Cardiac muscle cell (in vitro differentiated cells and primary cell): ENCODE measurements at places on chromosomes 16 and 17. TPM values are rescaled to one million over a fixed set of nuclear protein-coding genes. Genes with fewer than 3 reads are reported as not detected.

DNA sequence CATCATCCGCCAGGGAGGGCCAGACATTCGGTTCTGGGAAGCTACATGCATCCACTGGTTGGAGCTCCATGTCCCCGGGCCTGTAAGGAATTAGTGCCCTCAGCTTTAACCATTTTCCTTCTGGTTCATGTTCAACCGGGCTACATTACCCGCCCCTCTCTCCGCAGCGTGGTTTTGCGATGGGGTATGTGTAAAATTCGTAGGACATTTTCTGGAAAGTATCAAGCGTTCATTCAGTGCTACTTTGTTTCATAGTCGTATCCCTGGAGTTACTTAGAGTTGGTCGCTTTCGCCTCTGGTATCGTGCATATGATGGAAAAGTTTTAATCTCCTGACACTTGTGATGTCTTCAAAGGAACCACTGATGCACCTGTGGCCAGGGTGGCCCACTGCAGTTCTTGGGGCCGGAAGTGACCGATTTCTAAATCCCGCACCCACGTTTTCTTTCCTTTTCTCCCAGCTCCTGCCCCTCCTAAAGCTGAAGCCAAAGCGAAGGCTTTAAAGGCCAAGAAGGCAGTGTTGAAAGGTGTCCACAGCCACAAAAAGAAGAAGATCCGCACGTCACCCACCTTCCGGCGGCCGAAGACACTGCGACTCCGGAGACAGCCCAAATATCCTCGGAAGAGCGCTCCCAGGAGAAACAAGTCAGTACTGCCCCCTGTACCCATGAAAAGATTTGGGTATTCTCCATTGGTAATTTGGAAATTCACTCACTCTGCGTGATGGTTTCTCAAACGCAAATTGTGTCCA, 637 bp downstream of the RPL23A start:
- no peak for DNase-seq

CCL17 gene
- not detected in 2 replicates for total RNA-seq

RASL10B gene
- 108 and 116 TPM in 2 replicates for total RNA-seq

WFIKKN2 gene
- 0.18 TPM in 1 of 2 replicates, not detected in the other for total RNA-seq

KRT20 gene
- not detected in 2 replicates for total RNA-seq

DNA sequence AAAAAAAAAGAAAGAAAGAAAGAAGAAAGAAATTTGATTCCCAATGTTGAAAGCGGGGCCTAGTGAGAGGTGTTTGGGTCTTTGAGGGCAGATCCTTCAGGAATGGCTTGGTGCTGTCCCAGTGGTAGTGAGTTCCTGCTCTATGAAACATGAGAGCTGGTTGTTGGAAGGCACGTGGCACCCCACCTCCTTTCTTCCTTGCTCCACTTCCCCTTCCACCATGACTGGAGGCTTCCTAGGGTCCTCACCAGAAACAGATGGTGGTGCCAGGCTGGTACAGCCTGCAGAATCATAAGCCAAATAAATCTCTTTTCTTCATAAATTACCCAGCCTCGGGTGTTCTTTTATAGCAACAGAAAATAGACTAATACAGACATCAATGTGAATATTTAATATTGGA, 147.3 kb upstream of the KCNJ18 start:
- DNase-seq: no peak

DNA sequence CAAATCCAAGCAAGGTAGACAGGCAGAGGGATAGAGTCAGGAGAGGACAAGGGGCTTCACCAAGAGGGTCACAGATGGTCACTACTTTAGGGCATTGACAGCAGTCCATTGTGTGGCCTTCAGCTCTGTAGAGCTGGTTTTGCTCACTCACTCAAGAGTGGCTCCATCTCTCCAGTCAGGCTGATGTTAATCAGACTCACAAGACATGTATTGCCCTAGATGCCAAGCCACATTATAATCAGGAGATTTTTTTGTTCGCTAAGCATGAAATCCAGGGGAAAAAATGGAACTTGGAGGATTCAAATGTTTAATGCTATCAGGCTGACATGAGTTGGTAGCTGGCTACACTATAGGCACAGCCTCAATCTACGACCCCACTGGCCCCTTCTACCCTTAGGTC, 32.5 kb downstream of the CD300LF start:
- DNase-seq: no peak

TEX19 gene
- 0.28 and 0.51 TPM in 2 replicates for total RNA-seq

KRT33A gene
- not detected in 2 replicates for total RNA-seq

DNA sequence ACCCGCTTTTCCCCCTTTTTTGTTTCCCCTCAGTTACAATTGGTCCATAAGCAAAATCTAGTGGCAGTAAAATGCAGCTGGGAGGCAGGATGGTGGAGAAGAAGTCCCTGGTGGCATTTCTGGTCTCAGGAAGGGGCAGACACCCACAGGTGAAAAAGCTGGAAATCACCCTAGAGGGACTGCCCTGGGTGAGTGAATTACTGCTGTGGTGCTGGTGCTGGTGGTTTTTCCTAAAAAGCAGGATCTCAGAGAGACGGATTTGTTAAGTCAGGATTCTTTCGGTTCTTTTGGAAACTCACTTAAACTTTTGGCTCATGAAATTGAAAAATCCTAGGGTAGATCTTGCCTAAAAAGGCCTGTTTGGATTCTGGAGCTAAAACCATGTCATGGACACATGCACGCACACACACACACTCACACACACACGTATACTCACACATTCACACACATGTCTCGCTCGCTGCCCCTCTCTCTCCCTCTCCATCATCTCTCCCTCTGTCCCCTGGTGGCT, 65.8 kb downstream of the NKD1 start:
- no peak for DNase-seq

MT1H gene
- total RNA-seq: not detected in 2 replicates

LGALS9B gene
- total RNA-seq: not detected in 2 replicates

KRTAP4-5 gene
- not detected in 2 replicates for total RNA-seq

GRCh38 chr16:87243478-87243877, 73.7 kb downstream of the C16orf95 start:
- DNase-seq: no peak

FSCN2 gene
- 9.0 and 11.3 TPM in 2 replicates for total RNA-seq

GRCh38 chr16:77977339-77977738, 45.0 kb upstream of the CLEC3A start:
- DNase-seq: no peak

DNA sequence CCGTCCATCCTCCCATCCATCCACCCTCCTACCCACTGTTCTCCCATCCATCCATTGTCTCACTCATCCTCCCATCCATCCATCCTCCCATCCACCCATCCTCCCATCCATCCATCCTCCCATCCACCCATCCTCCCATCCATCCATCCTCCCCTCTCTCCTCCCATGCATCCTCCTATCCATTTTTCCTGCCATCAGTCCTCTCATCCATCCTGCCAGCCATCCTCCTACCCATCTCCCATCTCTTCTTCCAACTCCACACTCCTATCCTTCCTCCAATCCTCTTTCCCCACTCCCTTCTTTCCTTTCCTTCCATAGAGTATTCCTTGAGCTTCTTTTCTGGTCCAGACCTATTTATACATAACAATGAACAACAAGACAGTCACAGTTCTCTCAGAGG, 12.1 kb downstream of the DRC7 start:
- no peak for DNase-seq

DNA sequence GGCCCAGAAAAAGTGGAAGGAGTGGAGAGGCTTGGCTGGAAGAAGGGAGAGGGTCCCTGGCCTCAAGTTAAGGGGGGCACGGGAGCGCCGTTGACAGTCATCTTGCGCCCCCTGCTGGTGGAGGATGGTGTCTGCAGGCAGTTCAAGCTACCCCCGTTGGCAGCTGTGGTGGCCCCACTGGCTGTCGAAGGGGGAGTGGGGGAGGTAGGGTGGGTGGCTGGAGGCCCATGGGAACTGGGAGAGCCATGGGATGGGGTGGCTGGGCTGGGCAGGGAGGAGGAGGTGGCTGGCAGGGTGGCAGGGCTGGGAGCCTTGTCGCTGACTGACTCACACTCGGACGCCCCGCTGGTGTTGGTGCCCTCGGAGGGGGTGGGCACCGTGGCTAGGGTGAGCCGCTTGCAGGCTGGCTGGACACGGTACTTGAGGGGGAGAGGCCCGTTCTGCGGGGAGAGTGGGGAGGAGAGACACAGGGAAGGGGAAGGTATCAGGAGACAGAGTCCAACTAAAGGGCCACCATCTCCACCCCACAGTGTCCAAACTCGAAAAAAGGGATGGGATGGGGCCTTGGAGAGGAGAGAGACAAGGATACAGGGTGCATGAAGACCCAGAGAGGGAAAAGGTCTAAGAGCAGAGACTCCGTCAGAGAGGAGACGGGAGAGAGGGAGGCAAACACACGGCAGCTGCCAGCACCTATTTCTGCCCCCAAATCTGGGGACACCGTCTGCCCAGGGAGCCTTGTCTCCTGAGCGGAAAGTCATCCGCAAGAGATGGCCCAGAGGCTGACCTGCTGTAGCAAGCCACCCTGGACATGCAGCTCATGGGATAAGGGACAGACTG, 5.2 kb downstream of the CISD3 start:
- DNase-seq: peak; percentile 56

DNA sequence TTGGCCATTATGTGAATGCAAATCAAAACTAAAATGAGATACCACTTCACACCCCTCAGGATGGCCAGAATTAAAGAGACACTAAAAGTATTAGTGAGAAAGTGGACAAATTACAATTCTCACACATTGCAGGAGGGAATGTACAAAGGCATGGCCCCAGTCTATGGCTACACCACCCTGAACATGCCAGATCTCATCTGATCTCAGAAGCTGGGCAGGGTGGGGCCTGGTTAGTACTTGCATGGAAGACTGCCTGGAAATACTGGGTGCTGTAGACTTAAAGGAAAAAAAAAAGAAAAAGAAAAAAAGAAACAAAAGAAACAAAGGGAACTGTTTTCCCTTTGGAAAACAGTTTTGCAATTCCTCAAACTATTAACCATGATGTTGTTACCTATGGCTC, 97.0 kb upstream of the RBL2 start:
- DNase-seq: no peak

GRCh38 chr16:16973707-16974591, 496.8 kb downstream of the XYLT1 start:
- DNase-seq: no peak

DNA sequence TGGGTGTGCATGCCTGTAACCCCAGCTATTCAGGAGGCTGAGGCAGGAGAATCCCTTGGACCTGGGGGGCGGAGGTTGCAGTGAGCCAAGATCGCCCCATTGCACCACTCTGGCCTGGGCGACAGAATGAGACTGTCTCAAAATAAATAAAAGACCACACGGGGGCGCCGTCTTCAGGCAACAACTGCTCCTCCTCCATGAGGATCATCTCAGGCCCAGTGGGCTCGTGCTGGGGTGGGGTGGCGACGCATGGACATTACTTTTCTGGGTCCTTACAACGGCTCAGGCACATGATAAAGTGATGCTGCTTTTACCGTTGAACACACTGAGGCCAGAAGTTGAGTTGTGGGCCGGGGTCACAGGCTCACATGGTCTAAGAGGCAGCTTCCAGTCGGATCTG, 56.2 kb downstream of the PRMT7 start:
- DNase-seq: peak; percentile 72

- DNase-seq: no peak
These were observed 78.3 kb upstream of the TBX2 start for GRCh38 chr17:61321344-61321743.

TEX14 gene
- total RNA-seq: 0.25 and 0.60 TPM in 2 replicates

DNA sequence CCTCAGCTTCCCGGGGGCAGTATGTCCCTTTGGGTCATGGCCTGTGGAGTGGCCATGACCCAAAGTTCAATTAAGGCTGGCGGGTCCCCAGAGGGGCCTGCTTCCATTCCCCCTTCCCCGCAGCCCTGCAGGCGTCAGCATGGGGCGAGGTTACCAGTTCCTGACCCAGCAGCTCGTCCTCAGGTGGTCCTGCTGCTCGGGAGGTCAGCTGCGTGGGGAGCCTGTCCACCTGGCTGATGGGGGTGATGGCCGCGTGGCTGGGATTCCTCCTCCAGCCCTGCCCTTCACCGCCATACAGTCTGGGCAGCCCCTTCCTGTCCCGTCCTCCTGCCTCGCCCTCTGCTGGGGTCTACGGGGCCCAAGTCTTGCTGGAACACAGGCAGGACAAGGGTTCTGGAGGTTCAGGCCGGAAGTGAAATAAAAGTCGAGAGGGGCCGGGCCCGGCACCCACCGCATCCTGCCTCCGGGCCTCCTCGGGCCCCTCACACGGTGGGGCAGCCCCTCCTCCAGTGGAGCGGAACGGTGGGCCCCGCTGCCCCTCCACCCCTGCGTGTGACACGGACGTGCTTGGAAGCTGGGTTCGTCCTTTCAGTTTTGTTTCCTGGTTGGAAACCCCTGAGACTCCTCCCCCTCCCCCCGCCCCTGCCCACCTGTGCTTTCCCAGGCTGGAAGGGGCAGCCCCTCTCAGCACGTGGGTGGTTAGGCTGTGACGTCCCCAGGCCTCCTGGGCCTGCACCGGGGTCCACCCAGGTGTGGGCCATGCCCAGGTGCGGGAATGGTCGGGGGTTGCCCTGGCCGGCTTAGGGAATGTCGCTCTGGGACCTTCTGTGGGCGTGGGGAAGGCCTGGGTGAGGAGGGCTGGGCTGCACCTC, 6.8 kb downstream of the UBALD2 start:
- DNase-seq: peak; percentile 17

MYH13 gene
- 0.09 TPM in 1 of 2 replicates, not detected in the other for total RNA-seq

DNA sequence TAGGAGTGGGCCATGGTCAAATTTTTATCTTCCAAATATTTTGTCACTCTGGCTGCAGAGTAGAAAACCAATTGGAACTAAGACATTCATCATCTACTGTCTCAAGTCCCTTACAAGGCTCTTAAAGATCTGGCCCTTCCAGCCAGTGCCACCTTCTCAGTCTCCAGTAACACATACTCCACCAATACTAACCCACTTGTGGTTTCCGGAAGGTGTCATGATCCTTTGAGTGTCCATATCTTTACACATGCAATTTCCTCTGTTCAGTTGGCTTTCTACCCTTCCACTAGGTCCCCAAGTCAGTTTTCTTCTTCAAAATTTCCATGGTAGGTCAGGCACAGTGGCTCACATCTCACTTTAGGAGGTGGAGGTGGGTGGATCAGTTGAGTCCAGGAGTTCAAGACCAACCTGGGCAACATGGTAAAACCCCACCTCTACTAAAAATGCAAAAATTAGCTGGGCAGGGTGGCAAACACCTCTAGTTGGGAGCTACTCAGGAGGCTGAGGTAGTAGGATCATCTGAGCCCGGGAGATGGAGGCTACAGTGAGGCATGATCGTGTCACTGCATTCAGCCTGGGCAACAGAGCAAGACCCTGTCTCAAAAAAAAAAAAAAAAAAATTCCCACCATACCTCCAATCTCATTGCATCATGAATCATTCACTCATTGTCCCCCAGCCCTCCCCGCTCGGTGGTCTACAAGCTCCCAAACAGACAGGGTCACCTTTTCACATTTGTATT, 6.0 kb upstream of the GRB2 start:
- DNase-seq: no peak

KRTAP9-8 gene
- not detected in 2 replicates for total RNA-seq

- no peak for DNase-seq
These were observed 15.2 kb downstream of the MRM3 start for GRCh38 chr17:797236-797840.

DNA sequence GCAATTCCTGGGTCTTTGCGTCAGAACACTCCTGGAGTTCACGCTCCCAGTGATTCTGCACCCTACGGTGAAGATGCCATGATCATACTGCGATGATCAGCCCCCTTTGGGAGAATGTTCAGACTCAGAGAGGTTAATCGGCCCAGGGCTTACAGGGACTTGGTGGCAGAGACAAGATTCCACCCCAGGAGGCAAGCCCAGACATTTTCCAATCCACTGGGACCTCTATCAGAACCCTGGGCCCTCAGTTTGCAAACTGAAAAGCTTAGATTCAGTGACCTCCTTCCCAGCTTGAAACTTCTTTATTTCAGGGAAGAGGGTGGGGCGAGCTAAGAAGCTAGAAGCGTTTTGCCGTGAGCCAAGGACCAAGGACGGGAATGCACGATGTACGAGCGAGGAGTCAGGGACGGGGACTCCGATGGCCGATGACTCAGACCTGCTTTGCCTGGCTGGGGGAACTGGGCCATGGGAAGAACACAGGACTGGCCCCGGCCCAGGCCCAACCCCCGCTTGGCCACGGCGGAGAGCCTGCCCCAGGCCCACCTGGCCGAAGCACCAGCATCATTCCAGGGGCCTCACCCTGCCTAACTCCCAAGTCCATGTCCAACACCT, 34.7 kb downstream of the SOCS3 start:
- DNase-seq: no peak
